ENCODE measurements at places on chromosomes 11 and 22. TPM values are rescaled to one million over a fixed set of nuclear protein-coding genes. Genes with fewer than 3 reads are reported as not detected.

FAM227A gene
- total RNA-seq: 0.17 TPM

RAB36 gene
- total RNA-seq: 2.7 TPM

ST14 gene
- total RNA-seq: 0.30 TPM

LDHAL6A gene
- not detected for total RNA-seq

KLHDC7B gene
- total RNA-seq: 0.37 TPM

BBOX1 gene
- total RNA-seq: not detected

NXPE2 gene
- total RNA-seq: not detected

CRYBB2 gene
- 0.30 TPM for total RNA-seq

CCDC73 gene
- total RNA-seq: not detected

YAP1 gene
- 61.6 TPM for total RNA-seq

MPZL3 gene
- 8.7 TPM for total RNA-seq

OR5A1 gene
- not detected for total RNA-seq

PGA5 gene
- total RNA-seq: not detected

TRIM51 gene
- total RNA-seq: not detected

OR56A1 gene
- not detected for total RNA-seq

KCNJ1 gene
- total RNA-seq: not detected

MMP12 gene
- 4.0 TPM for total RNA-seq

HBB gene
- not detected for total RNA-seq

DMC1 gene
- 0.10 TPM for total RNA-seq

POU2F3 gene
- total RNA-seq: not detected

MUC5AC gene
- not detected for total RNA-seq

ALDH3B1 gene
- 16.8 TPM for total RNA-seq

MPZL2 gene
- 13.6 TPM for total RNA-seq

MMP20 gene
- total RNA-seq: not detected

CRYBB3 gene
- total RNA-seq: not detected

FGF19 gene
- not detected for total RNA-seq

FOLR3 gene
- total RNA-seq: 0.17 TPM

CELSR1 gene
- total RNA-seq: 11.8 TPM

PATE4 gene
- not detected for total RNA-seq

APOL6 gene
- total RNA-seq: 22.2 TPM

PRR33 gene
- total RNA-seq: not detected

ADAMTS15 gene
- total RNA-seq: 6.9 TPM

PNPLA5 gene
- total RNA-seq: 0.05 TPM

SERHL2 gene
- 0.22 TPM for total RNA-seq

P2RY2 gene
- 0.84 TPM for total RNA-seq

OR9Q1 gene
- total RNA-seq: not detected

POLR3H gene
- 21.5 TPM for total RNA-seq

INSC gene
- 0.62 TPM for total RNA-seq

GDPD5 gene
- 8.0 TPM for total RNA-seq
